ENCODE measurements at places on chromosomes 2 and 18.

DNA sequence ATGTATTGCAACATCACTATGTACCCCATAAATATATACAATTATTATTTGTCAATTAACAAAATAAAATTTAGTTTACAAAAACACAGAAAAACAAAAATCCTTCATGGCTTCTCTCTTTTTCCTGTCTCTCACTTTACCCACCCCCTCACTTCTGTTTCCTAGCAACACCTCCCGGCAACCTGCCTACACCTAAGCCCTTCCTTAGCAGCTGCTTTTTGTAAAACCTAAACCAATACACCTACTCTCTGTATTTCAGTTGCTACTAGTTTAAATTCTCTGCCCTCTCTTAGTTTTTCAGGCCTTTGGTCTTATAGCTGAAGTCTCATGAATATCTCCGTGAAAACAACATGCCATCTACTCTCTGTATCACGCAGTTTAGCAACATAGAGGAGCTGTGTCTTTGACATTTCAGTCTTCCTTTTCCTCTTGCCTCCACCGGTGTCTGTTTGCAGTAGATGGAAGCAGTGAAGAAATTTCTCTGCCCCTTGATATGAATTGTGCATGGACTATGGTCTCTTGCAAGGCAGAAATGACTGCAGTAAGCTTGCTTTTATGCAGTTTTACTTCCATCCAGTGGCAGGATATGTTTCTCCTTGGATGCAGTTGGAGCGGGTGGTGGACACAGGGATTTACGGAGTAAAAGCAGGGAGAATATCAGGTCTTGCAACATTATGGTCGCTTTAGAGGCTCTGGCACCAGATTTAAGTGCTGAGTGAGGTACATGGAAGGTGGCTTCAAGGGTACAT, 42.0 kb upstream of the ZDBF2 start:
- DNase-seq = peak; percentile 32

- no peak for DNase-seq
These were observed 8.8 kb downstream of the RALB start for GRCh38 chr2:120261387-120262006.

DNA sequence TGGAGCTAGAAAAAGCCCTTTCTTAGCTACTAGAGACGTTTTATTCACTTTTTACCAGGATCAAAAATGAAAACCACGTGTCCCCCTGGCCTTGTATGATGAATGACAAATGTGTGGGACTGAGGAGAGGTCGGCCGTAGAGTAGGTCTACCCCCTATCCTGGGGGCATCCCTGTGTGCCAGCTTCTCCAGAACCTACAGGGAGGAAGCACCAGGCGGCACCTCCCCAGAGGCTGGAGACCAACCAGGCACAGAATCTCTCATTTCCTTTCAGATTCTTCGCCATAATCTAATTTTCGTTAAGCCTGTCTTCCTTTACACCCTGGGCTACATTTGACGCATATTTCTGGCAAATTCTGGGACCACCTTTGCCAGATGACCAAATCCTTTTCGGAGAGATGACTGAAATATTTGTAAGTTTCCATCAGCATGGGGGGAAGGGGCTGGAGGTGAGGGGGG, 15.9 kb downstream of the TWIST2 start:
- no peak for DNase-seq

DNA sequence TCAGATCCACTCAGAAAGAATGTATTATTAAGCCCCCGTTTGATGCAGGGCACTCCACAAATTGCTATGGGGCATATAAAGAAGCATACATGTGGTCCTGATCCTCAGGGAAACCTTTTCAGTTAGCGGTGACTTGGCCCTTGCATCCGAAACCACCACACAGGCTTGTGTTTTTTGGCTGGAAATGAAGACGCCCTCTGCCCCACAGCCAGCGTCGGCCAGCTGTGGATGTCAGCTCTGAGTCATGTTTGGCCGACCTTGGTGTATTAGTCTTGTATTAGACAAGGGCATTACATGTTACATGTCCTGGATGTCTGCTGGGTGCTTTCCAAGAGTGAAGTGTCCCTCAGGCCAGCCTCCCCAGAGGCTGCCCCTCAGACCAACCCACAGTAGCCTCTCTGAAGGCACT, 107.6 kb upstream of the MAP3K20 start:
- DNase-seq = no peak

DNA sequence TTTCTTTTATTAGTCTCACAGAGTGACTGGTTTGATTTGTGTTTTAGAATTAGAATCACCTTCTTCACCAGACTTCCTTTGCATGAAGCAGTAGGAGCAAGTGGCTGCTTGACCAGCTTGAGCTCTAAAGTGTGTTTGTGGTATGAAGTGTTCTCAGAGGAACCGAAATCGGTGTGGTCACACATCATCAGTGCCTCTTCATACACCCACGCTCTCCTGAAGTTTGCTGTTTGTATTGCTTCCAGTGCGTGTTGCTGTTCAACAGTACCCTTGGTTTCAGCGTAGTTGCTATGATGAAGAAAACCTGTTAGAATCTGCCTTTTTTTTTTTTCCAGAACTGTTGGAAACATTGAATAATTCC, 77.9 kb downstream of the LIMS1 start:
- DNase-seq = no peak

DNA sequence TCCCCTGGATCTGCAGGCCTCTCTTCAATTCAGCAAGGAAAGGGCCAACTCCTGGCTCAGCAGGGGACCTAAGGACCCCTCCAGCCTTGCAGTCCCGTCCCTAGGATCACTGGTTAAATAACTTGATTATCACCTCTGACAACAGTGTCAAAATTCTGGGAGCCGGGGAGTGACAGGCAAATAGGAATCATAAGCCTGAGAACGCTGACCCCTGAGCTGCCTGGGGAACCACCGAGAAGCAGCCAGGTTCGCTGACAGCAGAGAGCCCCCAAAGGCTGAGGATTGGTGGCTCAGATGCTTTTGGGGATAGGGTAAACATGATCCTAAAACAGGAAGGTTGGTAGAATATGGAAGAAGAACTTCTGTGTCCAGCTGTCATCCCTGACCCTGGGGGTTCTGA, 17.5 kb upstream of the TNS1 start:
- no peak for DNase-seq

DNA sequence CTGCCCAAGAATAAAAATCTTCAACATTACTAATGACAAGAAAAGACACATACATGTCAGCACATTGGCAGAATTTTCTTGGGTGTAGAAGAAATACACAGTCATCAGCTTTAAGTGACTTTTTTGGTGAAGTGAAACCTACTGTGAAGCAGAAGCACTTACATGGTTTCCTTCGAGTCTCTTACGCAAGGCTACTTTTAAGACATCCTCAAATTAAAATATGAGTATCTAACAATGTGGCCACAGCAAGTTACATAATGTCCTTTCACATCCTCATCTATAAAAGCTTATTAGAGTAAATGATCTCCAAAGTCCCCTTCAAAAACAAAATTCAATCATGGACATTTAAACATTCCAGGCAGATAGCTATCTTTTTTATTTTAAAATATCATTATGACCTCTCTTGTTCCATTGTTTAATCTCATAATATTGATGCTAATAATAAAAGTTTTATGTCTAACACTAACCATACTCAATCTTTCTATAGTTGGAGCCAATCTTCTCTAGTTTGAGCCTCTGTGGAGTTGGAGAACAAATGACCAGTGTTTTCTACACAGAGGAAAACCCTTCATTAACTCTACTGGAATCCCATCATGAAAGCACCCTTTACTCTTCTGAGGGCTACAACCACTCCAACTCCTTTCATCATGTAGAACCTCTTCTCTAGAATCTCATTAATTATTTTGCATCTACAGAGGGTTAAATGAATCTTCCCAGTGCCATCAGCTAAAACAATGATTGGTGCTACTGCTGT, 182.2 kb upstream of the ZFP36L2 start:
- DNase-seq = no peak

DNA sequence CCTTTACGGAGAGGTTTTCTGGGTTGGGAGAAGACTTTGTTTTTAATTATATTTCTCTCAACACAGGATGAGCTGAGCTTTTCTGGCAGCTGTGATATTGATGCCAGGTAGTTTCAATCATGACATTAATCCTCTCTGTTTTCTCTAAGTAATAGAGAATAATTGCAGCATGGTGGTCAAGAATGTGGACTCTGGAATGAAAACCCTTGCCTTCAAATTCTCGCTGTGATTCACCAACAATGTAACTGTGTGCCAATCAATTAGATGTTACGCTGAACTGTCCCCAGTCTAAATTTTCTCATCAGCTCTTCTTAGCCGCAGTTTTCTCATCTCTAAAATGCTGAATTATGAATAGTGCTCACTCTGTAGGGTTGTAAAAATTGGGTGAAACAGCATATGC, 31.6 kb upstream of the PPM1B start:
- no peak for DNase-seq

DNA sequence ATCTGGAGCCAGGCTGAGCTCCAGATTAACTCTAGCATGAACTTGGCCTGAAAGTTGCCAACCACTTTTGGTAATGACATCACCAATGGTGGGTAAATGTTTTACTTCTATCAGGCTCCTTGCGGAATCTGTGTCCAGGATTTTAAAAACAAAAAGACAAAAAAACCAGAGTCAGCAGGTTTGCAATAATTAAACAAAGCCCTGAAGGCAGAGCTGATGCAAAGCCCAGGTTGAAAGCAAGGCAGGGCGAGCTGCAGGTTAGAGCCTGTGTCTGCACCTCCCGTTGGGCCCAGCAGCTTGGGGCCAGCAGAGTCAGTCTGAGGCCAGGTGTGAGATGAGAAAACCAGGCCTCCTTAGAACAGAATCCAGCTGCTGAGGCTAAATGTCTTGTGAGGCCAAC, 29.1 kb upstream of the ALK start:
- no peak for DNase-seq

GRCh38 chr18:74422541-74422940, 34.6 kb downstream of the DIPK1C start:
- no peak for DNase-seq

- no peak for DNase-seq
These were observed 161.5 kb upstream of the BCL2L11 start for GRCh38 chr2:110959198-110959597.

GRCh38 chr2:198452327-198452726, 647.9 kb downstream of the PLCL1 start:
- DNase-seq = no peak

GRCh38 chr2:221254299-221254698, 317.8 kb downstream of the EPHA4 start:
- DNase-seq = no peak

- DNase-seq = no peak
These were observed 23.9 kb downstream of the IAH1 start for GRCh38 chr2:9498210-9498609.

- DNase-seq = no peak
These were observed 240.2 kb downstream of the SH3BP4 start for GRCh38 chr2:235191978-235192377.

- DNase-seq = no peak
These were observed 180.2 kb downstream of the RND3 start for GRCh38 chr2:150307258-150307657.

DNA sequence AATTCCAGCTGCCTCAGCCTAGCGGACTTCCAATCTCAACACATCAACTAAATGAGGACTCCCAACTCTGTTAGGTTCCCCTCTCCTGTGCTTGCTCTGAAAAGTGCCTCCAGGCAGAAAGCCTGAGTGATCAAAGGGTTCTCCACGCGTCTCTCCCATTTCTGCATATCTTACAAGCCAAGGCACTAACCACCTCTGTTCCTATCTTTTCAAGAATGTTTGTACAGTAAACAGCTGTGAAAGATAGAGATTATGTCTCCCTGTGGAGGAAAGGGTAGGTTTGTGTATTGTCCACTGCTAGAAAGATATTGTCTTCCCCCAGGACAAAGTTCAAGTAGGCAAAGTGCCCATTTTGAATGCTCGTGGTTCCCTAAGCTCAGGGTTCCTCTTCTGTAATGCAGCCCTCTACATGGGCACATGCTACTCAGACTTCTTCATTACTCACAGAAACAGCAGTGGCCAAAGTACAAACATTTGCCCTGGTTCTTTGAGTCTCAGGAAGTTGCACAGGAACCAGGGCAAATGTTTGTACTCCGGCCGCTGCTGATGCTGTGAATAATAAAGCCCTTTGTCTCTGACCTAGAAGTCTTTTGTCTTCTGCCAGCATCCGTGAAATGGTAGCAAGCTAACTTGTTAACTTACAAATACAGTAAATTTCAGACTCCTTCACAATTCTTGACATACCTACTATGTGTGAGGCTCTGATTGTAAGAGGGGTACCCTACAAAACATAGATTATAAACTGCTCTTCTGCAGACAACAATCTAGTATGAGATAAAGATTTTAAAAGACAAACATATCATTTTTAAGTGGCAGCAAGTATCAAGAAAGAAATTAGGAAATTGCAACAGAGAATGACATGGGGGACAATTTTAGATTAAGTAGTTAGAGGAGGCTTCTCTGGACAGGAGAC, 44.5 kb downstream of the PKDCC start:
- no peak for DNase-seq

DNA sequence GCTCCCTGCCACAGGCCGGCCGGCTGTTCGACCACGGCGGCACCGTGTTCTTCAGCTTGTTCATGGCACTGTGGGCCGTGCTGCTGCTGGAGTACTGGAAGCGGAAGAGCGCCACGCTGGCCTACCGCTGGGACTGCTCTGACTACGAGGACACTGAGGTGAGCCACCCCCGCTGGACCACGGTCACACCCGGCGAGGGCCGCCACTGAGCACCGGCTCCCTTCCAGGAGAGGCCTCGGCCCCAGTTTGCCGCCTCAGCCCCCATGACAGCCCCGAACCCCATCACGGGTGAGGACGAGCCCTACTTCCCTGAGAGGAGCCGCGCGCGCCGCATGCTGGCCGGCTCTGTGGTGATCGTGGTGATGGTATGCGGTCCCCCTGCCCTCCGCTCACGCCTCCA, 20.8 kb downstream of the ANO7 start:
- DNase-seq = no peak

GRCh38 chr18:34114996-34115395, 109.7 kb downstream of the NOL4 start:
- no peak for DNase-seq

GRCh38 chr18:41410006-41410405, 545.0 kb upstream of the PIK3C3 start:
- no peak for DNase-seq

DNA sequence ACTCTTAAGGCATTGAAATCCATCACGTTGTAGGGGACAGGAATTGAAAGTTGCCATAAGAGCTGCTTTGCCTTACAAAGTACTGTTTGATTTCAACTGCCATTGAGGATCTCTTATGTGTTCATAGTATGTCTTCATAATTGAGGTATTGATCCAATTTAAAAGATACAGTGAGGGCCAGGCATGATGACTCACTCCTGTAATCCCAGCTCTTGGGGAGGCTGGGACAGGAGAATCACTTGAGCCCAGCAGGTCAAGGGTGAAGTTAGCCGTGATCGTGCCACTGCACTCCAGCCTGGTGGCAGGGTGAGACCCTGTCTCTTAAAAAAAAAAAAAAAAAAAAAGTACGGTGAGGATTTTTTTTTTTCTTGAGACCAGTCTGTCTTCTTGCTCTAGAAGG, 91.7 kb upstream of the EML6 start:
- DNase-seq = no peak

Measured in NCI-H2081 (cell line).